Activated T-helper 17 cell treated with anti-CD3 and anti-CD28 coated beads, Interleukin-2, amount 50 U/mL, for 72 hours (primary cell): ENCODE measurements at places on chromosomes 1 and 21. TPM values are rescaled to one million over a fixed set of nuclear protein-coding genes. Genes with fewer than 3 reads are reported as not detected.

The TMEM50A gene
- 125 TPM for total RNA-seq

The WDR64 gene
- total RNA-seq: not detected

The SELL gene
- total RNA-seq: 143 TPM

The CSMD2 gene
- not detected for total RNA-seq

The PBX1 gene
- 0.22 TPM for total RNA-seq

The MMP23B gene
- total RNA-seq: 1.8 TPM

- no peak for ATAC-seq
Measured at GRCh38 chr1:36284061-36284460, 22.1 kb upstream of the SH3D21 start.

- peak; percentile 13 for ATAC-seq
Measured at GRCh38 chr1:109793486-109794318, 30.0 kb upstream of the EPS8L3 start.

DNA sequence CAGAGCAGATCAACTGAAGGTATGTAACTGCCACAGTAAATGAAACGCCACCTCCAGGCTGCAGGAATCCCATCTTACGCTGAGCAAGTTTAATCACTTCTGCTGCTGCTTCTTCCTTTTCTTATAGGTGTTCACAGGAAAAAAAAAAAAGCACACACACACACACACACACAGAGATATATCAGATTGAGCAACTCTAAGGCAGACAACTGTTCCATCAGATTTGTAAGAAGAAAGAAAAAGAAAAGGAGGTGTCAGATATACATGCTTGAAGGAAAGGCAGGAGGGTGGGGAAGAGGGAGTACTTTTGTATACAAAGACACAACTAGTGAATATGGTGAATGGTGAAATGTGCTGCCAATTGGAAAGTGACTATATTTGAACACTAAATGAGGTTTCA, 28.6 kb downstream of the DSTYK start:
- no peak for ATAC-seq

DNA sequence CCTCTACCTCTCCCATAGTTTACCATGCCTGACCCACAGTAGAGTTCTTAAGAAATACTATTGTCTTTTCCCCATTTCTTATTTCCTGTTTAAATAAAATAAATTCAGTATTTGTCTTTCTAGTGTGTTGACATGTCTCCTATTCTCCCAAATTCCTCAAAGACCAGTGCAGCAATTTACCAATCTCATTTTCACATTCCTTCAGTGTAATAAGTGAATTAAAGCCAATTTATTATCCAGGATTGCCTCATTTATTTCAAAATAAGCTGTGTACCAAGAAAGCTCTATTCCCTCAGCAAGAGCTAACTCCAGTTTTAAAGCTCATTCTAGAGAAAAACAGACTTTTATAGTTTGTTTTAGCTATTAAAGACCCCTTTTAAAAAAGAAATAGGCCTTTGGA, 49.9 kb downstream of the DISC1 start:
- ATAC-seq: no peak

GRCh38 chr1:39569034-39569433, 7.6 kb downstream of the PABPC4 start:
- no peak for ATAC-seq

DNA sequence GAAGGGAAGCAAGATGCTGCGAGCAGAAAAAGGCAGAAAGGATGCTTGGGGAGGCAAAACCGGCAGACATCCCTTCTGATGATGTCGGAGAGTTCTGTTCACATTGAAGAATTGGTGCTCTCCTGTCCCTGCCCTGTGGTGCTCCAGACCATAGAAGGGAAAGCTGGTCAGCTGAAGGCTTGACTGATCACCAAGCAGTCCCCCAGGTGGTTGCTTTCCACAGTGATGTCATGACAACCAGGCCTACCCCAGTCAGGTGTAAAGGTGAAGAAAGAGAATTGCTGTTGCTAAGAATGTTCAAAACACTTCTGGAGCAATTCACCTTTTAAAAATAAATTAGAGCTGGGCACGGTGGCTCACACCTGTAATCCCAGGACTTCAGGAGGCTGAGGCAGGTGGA, 59.5 kb downstream of the OPTC start:
- ATAC-seq: no peak

DNA sequence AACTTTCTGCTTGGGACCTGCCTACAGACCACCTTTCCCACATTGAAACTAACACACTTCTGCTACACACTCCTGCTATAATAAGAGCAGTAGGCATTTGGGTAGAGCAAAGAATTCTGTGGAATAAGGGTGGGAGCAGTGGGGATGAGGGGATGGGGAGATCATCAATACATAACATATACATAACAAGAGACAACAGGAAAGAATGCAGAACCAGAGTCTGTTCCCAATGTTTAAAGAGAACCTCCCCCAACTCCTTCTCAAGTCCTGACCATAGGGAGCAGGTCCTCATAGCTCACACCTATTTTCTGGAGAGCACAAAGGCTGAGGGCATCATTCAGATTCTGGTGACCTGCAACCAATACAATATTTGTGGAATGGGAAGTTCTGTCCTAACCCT, 121.6 kb upstream of the BARHL2 start:
- no peak for ATAC-seq

GRCh38 chr1:90964444-90965035, 57.3 kb downstream of the ZNF644 start:
- ATAC-seq: no peak

GRCh38 chr21:46069719-46070279, 28.1 kb upstream of the COL6A2 start:
- ATAC-seq: no peak

- ATAC-seq: no peak
Measured at GRCh38 chr21:45887120-45887611, 94.4 kb upstream of the COL6A1 start.

- peak; percentile 78 for ATAC-seq
Measured at GRCh38 chr1:183195142-183195574, 9.1 kb downstream of the LAMC2 start.

DNA sequence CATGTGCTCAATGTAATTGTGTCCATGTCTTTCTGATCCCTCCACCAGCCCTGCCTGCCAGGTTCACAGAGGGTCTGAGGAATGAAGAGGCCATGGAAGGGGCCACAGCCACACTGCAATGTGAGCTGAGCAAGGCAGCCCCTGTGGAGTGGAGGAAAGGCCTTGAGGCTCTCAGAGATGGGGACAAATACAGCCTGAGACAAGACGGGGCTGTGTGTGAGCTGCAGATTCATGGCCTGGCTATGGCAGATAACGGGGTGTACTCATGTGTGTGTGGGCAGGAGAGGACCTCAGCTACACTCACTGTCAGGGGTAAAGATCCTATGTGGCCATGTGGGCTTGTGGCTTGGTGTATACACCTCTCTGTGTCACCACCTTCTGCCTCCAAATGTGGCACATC, 91.4 kb downstream of the OBSCN start:
- ATAC-seq: no peak

- ATAC-seq: no peak
Measured at GRCh38 chr1:112307930-112308591, 88.0 kb upstream of the CTTNBP2NL start.

DNA sequence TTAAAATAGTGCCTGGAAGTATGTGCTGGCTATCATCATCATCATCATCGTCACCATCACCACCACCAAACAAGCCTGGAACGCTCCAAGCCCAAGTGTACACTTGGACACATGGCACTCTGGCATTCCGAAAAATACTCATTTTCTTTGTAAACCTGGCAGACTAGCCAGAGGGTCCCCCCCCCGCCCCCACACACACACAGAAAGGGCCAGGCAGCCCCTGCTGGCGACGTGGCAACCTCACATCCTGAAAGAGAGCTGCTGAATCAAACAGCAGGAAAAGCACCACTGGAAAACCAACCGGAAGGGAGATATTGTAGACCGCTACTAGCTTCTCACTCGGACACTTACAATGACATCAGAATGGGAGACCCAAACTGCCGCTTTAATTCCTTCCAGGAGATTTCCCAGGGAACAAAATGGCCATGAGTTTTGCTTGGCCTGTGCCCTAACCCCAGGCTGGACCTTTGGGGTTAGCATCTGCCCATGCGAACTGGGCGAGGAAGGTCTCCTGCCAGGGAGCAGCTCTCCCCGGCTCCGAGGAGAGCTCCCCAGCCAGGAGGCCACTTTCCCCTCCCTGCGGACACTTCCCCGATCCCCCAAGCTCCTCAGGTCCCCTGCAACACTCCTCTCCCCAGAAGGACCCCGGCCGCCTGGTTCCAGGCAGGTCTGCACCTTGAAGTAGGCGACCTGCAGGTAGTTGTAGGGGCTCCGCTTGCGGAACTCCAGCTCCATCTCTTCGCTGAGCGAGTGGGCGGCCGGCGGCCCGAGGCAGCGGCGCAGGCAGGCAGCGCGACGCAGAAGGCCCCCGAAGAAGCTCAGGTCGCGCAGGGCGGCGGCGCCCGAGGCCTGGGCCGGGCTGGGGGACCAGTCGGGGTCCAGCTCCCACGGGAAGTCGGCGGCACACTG, 742 bp downstream of the P3H1 start:
- peak; percentile 34 for ATAC-seq

GRCh38 chr21:24375201-24375600, 1232.1 kb downstream of the MRPL39 start:
- ATAC-seq: peak; percentile 37

DNA sequence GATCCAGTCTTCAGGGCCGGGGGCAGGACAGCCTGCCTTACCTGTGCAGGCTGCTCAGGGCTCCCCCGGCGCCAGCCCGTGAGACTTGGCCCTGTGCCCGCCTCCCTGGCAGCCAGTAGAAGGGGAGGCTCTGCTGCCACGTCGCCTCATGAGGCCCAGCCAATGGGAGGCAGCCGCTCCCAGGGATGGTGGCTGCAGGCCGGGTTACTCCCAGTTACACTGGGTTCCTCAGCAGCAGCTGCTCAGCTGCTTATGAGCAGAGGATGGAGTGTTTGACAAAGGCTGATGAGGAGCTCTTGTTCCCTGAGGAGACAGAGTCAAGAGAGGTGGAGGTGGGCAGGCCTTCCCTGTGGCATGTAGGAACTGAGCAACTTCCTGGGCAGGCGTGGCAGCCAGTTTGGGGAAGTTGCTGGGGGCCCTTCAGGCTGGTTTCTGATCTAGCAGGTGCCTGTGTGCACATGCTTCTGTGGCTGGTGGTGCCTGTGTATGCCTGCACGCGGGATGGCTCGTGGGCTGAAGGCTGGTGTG, 5.5 kb downstream of the MFSD2A start:
- ATAC-seq: no peak
